Stimulated activated CD8-positive, alpha-beta memory T cell treated with anti-CD3 and anti-CD28 coated beads, Interleukin-15, amount 100 ng/mL, for 4 hours (primary cell): ENCODE measurements at places on chromosomes 5 and 9.

DNA sequence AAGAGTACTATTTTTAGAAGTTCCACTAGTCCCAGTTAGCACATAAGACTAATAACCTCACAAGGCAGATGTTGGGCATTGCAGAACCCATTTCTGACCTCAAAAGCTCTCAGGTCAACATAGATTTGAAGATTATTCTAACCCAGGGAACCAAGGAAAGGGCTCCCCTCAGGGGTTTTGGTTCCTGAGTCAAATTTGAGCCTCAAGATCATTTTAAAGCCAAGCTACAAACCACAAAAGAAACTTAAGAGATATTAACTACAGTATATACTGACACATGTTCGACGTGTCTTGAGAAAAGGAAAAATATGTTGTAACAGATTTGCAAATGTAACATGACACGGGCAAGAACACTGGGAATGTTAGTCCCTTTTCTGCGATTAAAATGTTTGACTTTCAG, 88.6 kb downstream of the GNAQ start:
- no peak for DNase-seq

GRCh38 chr5:143222287-143223231, 180.9 kb downstream of the NR3C1 start:
- no peak for DNase-seq

DNA sequence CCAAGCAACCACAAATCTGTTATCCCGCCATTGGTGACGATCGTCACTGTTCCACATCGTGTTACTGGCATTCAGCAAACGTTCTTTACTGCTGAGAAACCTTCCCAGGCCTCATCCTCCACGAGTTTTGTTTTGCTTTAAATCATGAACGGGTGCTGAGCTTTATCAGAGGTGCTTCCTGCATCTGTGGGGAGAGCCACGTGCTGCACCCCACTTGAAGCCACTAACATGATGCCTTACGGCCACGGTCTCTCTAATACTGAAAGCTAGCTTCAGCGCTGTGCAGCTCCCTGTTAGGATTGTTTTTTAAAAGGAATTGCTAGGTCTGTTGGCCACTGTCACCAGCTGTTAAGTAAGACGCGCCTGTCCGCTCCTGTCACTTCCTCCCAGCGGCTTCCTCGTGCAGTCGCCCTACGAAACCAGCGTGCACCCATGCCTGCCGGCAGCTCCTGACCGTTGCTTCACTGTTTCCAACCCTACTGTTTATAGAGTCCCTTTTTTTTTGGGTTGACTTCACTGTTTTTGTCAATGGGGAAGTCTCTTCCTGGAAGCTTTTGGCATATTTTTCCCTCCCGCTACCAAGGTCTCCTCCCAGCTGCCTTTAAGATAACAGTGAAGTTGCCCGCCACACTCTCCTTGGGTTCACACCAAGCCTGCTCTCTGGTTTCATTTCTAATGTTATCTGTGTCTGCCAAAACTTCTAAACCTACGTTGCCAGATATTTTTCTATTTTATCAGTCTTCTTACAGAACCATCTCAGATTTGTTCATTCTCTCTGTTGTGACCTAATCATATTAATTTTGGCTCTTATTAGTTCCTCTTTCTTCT, 20.3 kb downstream of the LPCAT1 start:
- DNase-seq = no peak

DNA sequence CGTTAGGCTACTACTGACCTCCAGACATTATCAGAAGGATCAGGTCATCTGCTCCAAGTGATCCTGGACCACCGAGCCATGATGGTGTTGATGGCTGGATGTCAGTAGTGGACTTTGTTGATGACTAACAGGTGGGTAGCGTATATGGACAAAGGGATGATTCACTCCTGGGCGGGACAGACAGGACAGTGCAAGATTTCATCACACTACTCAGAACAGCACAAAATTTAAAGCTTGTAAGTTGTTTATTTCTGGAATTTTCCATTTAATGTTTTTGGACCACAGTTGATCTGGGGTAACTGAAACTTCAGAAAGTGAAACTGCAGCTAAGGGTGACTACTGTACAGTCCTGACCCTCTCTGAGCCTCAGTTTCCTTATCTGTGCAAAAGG, 12.7 kb downstream of the PDGFRB start:
- DNase-seq = no peak

GRCh38 chr5:177325868-177326381, 14.2 kb upstream of the MXD3 start:
- DNase-seq = no peak

GRCh38 chr9:78369639-78370219, 72.8 kb downstream of the PSAT1 start:
- DNase-seq = peak; percentile 1

DNA sequence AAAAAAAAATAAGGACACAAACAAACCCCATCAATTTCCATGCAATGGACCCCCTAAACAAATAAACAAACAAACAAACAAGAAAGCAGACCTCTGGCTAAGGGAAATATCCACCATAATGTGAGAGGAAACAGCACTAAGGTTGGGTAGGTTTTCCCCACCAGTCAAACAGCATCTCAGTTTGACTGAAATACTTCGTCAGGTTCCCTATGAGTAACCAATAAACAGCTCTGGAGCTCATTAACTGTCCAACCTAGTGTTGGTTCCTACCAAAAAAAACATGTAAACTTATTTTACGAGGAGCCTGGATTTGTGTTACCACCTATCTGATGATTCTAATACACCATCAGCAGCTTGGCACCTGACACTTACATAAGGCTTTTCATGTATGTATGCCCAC, 198.5 kb upstream of the TARS1 start:
- DNase-seq = no peak

DNA sequence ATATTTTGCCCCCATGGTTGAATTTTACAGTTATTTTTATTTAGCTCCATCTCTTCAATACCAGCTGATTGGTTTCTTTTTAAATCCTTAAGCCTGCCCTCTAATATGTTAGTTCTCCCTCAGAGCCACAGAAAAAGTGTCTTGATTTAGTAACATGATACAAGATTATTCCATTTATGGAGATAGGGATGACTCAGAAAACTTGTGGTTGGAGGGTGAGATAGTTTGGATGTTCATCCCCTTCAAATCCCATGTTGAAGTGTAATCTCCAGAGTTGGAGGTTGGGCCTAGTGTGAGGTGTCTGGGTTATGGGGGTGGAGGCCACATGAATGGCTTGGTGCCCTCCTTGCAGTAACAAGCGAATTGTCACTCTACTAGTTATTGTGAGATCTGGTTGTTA, 115.7 kb downstream of the FBXO38 start:
- DNase-seq = no peak

DNA sequence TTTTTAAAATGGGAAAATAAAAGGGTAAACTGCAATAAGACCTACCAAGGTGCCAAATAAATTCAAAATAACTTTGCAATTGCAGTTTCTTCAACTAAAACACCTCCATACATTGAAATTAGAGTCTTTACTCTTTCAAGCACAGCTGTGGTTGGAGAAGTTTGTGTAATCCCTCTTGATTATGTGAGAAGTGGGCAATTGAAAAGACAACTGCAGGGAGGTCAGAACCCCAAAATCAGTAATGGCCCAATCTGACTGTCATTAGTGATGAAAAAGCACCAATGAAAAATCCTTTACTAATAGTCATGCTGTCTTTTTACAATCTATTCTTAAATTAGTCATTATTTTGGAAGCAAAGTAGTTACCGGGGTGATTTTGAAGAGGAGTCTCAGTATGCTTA, 116.7 kb upstream of the RGMB start:
- no peak for DNase-seq

- DNase-seq = no peak
Observed at GRCh38 chr5:124936626-124936933, 190.1 kb upstream of the ZNF608 start.

- no peak for DNase-seq
Observed at GRCh38 chr5:95652849-95653248, 6.3 kb downstream of the RFESD start.

- DNase-seq = no peak
Observed at GRCh38 chr5:143646961-143647360, 165.0 kb upstream of the HMHB1 start.

GRCh38 chr5:37249815-37250164, 614 bp upstream of the CPLANE1 start:
- DNase-seq = no peak

DNA sequence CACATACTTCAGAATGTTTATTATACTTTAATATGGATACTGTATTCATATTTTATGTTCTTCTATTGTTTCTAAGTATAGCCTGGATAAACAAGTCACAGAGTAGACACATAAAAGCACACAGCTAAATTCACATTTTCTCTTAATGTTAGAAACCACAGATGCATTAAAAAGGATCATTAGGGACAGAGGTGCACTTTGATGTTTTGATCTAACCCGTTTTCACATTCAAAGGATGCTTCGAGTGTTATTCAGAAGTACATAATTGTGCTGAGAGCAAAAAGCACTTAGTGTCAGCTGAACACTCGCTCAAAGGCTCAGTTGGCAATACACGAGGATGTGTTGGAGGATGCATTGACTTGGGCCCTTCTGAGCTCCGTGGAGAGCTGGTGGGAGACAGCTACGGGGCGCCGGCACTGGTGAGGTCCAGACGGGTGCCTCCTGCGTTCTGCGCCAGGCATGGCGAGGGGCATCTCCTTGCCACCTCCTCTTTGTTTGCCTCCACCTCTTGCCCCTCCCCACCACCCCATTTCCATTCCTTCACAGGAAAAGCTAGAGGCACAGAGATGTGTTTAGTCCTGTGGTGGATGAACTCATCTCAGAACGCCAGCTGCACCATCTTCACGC, 35.5 kb downstream of the MED10 start:
- DNase-seq = no peak

- no peak for DNase-seq
Observed at GRCh38 chr9:78654324-78654723, 357.4 kb downstream of the PSAT1 start.

DNA sequence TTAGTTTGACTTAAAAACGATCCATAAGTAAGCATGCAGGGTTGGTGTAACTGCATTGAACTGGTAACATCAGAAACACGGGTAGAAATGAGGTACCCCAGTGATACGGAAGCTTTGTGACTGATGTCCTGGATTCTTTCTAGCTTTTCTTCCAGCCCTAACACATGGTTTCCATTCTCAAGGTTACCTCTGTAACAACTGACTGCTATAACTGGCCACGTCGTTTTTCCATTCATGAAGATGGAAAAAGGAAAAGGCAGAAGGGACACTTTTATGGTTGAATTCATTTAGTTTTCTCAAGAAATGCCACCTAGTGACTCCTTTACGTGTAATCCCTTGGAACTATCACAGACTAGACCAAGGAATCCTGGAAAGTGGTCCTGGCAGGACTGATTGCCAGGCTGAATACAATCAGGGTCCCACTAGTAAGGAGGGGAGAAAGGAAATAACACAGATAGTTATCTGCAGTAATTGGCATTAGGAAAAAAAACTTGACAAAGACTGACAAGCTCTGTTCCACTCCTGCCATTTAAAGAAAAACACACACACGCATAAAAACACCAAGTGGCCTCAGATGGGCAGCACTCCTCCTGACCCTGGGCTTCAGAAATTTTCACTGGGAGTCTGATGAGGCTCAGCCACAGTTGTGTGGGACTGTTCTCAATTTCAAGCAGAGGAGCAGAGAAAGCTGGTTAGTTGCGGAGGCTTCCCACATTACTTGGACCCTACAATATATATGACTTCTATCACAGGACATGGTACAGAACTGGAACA, 77.5 kb upstream of the ZNF169 start:
- no peak for DNase-seq
